ENCODE measurements at places on chromosomes 4 and X. TPM values are rescaled to one million over a fixed set of nuclear protein-coding genes. Genes with fewer than 3 reads are reported as not detected.

Gene MCF2
- total RNA-seq: 1.7 TPM

Gene ETDB
- total RNA-seq: not detected

Gene APLN
- 0.34 TPM for total RNA-seq

Gene PRICKLE3
- total RNA-seq: 21.1 TPM

Gene RTL9
- 0.13 TPM for total RNA-seq

Gene ADH1C
- not detected for total RNA-seq

Data from SK-MEL-5 (cell line).